ENCODE measurements at places on chromosomes 13 and 19. TPM values are rescaled to one million over a fixed set of nuclear protein-coding genes. Genes with fewer than 3 reads are reported as not detected.

DNA sequence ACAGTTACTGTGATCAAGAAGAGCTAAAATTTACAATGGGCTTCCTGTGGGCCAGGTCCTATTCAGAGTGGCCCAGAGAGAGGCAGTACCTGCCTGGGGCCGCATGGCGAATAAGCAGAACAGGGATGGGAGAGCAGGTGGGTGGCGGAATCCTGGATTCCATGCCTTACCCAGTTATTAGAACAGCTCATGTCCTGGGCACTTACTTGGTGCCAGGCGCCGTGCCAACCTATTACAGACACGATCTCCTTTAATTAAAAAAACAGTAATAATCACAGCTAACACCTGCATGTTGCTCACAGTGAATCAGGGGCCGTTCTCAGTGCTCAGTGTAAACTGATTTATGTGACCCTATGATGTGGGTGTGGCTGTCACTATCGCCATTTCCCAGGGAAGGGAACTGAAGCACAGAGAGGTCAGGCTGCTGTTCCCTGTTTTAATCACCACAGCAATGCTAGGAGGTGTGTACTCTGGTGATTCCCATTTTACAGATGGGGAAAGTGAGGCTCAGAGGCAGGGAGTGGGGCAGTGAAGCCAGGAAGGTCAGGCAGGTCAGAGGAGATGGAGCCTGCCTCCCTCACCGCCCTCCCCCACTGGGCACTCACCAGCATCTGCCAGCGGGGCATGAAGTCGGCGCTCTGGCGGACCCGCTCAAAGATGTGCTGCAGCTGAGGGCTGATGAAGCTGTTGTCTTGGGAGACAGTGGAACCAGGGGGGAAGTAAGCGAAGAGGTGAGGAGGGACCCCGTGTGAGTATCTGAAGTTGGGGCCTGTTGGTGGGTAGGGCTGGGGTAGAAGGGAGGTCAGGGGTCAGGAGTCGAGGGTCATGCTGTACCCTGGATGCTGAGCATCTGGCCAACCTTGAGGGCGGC lies 12.0 kb downstream of the COQ8B start:
- no peak for DNase-seq

DNA sequence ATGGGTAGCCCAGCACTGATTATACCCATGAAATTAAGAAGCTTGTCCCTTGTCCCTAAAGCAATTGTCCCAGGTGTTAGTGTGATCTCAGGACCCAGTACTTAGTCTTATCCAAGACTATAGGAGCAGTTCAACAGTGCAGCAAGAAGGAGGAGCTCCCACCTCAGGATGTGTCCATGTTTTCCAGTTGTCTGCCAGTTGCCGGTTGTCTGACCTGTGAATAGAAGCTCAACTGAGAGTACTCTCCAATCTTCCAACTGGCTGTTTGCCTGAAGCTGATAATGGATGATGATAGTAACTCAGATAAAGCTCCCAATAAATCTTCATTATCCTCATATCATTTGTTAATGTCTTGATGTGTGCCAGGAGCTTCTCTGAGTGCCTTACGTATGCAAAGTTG lies 107.2 kb upstream of the HTR2A start:
- DNase-seq: no peak

GRCh38 chr13:95181586-95181985 lies 119.7 kb downstream of the ABCC4 start:
- DNase-seq: no peak

Gene PSG11
- total RNA-seq: not detected

DNA sequence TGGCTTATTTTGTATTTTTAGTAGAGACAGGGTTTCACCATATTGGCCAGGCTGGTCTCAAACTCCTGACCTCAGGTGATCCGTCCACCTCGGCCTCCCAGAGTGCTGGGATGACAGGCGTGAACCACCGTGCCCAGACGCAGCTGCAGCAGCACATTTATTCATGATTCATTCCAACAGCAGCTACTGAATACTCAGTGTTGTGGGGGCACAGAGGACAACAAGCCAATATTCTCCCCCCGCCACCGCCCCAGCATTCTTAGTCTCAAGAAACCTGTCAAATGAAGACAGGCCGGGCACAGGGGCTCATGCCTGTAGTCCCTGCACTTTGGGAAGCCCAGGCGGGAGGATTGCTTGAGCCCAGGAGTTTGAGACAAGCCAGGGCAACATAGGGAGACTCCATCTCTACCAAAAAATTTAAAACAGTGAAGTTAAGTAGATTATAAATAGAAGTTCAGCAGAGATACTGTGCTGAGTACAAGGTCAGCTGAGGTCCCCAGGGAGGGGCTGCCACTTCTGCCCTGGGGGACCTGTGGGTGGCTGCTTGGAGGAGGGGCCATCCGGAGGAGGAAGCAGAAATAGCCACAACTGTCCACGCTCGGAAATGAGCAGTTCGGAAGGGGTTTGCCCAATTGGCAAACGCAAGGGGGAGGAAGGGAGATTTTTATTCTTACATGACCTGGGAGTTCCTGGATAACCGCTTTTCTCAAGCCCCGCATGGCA lies 4.3 kb downstream of the DOT1L start:
- no peak for DNase-seq

Gene DCLK1
- 7.8 TPM for total RNA-seq

Gene ADGRE2
- total RNA-seq: not detected

GRCh38 chr13:78608688-78609463 lies 5.5 kb upstream of the POU4F1 start:
- no peak for DNase-seq

DNA sequence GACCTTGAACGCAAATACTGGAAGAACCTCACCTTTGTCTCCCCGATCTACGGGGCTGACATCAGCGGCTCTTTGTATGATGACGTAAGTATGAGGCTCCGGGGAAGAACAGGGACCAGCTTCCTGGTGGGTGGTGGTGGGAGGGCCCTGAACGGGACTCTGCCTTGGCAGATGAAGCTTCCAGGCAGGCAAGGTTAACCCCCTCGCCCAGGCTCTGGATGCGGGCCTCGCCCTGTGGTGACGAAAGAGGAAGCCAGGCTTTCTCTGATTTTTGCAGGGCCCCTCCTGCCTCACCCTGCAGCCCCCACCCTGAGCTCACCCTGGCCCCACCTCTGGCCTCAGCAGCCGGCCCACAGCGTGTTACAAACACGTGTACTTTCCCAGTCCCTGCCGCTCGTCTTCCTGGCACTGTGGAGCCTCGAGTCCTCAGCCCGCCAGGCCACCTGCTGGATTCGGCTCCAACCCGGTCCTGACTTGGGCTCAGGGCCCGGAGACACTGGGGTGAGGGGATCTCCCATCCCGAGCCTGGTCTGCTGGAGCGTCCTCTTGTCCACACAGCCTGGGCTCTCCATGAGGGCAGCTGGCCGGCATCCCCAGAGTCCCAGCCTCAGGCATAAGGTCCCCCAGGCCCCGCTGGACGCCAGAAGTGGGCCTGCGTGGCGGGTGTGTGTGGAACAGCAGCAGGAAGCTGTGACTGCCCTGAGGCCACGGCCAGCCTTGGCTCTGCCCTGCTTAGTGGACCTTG lies 72.4 kb downstream of the KDM4B start:
- DNase-seq: no peak
